T-helper 17 cell (primary cell): ENCODE measurements at places on chromosomes 1 and 21.

- peaks cover 48% of the 10 kb centered on the region for H3K27me3 ChIP-seq
- no peaks in the 10 kb centered on the region for H3K36me3 ChIP-seq
- H3K4me3 ChIP-seq: no peak overlapping the region
- no peak overlapping the region for H3K27ac ChIP-seq
- DNase-seq: no peak
These were observed 94.0 kb upstream of the KCND3 start for GRCh38 chr1:112083487-112083886.

DNA sequence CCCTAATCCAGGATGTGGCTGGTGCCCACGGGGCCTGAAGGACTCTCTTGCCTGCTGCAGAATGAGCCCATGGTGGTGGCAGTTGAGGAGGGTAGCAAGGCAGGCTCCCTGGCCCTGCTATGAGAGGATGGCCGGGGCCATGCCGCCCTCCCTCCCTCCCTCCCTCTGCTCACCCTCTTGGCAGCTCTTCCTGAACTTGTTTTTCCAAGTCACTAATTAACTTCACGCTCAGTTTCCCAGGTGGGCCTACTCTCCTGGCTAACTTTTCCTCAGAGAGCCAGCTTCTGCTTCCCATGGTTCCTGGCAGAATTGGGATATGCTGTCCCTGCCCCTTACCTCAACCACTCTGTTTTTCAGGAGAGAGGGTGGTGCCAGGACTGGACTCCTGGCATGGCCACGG, 10.2 kb downstream of the KCNC4 start:
- H3K4me1 ChIP-seq: peaks cover 18% of the 10 kb centered on the region
- peaks cover 2% of the 10 kb centered on the region for H3K36me3 ChIP-seq
- H3K27me3 ChIP-seq: no peaks in the 10 kb centered on the region
- no peak for DNase-seq

DNA sequence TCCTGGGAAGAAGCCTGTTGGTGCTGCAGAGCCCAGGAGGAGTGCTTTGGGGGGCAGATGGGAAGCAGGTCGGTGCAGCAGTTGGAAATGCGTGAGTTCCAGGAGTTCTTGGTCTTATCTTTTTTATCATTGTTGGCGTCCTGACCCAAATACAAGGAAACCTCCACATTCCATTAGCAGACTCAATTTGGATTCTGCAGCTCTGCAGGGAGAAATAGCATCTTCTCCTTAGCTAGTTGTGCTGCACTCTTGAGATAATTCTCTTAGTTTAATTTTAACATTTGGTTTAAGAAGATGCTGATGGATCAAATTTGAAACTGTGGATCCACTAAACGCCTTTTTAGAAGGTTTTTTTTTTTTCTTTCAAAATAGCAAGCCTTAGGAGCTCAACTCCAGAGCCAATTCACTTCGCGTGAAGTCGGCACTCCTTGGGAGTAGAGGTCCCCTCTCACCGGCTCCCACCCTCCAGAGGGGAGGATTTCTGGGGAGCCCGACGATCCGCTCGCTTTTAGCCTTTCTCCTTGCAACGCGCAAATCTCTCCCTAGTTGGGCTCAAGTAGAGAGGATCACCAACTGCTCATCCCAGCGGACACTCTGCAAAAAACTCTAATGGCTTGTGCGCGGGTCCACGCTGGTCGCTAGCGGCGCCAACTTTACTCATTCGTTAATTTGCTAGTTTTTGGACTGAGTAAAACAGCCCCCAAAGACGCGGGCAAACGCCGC, 1.3 kb downstream of the PLD5 start:
- peaks cover 4% of the 10 kb centered on the region for H3K4me1 ChIP-seq
- no peaks in the 10 kb centered on the region for H3K36me3 ChIP-seq
- DNase-seq: no peak
- H3K4me3 ChIP-seq: peak overlapping the region; percentile 68
- peaks cover 64% of the 10 kb centered on the region for H3K27me3 ChIP-seq

DNA sequence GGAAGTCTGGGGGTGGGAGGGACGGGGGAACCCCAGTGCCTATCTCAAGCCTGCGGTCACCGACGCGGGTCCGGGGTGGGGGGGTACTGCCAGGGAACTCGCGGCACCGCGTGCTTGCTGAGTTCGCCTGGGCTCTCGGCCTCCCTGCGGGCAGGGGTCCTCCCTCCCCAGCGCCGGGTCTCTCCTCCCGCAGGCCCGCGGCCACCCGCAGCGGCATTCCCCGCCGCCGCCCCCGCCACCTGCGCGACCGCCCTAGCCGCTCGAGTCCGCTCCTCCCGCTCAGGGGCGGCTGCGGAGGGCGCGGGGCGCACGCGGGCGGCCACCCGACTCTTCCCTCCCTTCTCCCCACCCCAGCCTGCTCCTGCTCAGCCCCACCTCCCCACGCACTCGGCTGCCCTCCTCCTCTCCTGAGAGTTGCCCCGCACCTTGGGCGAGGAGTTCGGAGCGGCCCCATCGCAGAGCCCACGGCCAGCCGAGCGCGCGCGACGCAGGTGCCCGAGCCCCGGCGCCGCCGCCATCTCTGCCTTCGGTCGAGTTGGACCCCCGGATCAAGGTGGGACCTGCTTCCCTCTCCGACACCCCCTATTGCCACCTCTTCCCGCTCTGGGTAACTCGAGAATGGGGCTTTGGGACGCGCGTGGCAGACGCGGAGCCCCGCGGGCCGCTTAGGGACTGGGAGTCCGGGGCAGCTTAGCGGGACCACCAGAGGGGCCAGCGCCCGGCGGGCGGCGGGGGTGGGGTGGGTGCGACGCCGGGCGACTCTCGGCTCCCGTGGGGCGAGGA, 105.0 kb downstream of the LEPR start:
- H3K36me3 ChIP-seq: peaks cover 3% of the 10 kb centered on the region
- peaks cover 24% of the 10 kb centered on the region for H3K27me3 ChIP-seq
- DNase-seq: no peak
- H3K4me3 ChIP-seq: peak overlapping the region; percentile 19
- no peak overlapping the region for H3K27ac ChIP-seq

DNA sequence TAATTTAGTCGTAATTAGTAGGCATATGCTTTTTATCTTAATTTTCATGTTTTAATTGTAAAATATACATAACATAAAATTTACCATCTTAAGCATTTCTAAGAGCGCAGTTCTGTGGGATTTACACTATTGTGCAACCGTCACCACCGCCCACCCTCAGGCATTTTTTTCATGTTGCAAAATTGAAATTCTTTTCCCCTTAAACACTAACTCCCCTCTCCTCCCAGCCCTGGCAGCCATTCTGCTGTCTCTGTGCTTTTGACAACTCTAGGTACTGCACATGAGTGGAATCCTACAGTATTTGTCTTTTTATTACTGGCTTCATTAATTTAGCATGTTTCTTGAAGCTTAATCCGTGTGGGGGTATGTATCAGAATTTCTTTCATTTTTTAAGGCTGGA, 7.8 kb downstream of the PIK3CD start:
- H3K36me3 ChIP-seq: no peaks in the 10 kb centered on the region
- peaks cover 46% of the 10 kb centered on the region for H3K4me1 ChIP-seq
- peak overlapping the region; percentile 68 for H3K27ac ChIP-seq
- no peak for DNase-seq
